ENCODE measurements at places on chromosomes 12 and 14.

DNA sequence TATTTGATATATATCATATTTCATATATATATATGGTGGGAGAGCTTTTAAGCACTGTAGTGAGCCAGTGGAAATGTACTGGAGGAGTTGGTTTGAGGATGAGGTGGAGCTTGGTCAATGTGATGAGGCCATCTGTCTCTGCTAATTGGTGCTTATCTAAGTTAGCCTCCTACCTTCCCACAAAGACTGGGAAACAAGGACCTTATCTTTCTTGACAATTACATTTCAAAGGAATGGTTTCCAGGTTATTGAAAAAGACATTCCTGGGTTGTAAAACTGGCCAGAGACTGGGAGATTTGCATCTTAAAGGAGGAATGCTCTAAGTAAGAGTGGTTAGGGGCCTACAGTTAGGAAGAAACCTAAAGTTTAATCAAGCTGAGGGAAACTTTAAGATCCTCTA, 212.8 kb upstream of the SYT1 start:
- DNase-seq = no peak

DNA sequence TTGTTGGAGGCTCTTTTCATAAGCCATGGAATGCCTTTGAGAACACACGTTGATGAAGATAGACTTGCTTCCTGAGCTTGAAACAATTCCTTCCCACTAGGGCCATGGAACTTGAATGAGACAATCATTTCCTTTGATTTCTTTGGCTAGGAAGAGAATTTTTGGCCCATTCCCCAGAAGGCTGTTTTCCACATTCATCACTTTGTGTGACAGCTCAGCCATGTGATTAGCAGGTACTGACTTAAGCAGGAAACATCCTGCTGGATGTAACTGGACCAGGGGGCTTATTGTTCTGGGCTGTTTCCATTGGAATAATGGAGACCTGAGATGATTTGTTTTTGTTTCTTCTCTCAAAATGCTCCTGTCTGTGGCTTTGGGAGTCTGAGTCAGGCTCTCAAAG, 469.8 kb upstream of the SEL1L start:
- DNase-seq = no peak

DNA sequence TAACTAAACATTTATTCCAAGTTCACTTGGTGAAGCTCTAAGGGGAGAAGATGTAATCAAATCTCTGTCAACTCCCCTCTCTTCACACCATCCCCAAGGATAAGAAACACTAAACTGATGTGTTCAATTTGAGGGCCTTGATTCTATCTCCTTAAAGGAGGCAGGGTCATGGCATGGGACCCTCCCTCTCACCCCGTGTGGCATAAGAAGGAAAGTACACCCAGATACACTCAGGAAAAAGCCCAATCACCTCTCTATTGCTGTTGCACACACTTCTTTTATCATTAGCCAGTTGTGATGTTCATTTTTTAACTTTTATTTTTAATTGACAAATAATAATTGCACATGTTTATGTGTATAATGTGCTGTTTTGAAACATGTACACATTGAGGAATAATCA, 35.1 kb downstream of the WASHC3 start:
- no peak for DNase-seq

DNA sequence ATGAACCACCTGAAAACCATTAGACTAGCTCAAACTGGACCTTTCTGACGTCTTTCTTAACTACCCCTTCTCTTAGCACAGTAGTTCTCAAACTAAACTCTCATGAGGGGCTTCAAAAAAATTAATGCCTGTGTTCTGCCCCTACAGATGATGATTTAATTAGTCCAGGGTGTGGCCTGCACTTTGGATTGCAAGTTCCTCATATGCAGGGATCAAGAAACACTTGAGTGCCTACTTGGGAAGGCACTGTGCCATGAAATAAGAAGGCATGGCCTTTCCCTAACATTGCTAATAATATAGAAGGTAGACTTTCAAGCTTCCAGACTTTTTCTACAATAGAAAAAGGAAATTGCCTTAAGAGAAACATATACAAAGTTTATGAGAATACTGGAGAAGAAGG, 22.8 kb upstream of the KLHDC2 start:
- no peak for DNase-seq

DNA sequence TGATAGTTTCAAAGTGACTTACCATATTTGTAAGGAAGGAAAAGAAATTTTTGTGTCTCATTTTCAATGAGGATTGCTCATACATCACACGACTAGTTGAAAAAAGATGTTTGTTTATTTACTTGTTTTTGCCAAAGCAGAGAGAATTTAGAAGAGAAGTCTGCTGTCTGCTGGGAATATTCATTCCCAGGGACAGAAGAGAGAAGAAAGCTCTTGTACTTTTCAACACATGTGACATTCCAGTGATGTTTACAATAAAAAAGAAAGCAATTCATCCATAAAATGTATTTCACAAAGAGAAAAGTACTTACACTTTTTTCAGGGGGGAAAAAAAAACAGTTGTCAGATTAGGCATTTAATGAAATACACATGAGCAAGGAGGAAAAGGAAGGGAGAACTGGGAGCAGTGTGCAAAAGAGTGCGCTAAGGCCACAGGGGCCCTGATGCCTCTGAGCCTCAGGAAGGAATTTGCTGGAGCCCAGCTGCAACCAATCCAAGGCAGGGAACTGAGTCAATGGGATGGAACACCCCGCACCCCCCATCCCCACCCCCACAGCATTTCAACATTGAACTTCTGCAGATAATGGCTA, 115.0 kb downstream of the RPAP3 start:
- no peak for DNase-seq

DNA sequence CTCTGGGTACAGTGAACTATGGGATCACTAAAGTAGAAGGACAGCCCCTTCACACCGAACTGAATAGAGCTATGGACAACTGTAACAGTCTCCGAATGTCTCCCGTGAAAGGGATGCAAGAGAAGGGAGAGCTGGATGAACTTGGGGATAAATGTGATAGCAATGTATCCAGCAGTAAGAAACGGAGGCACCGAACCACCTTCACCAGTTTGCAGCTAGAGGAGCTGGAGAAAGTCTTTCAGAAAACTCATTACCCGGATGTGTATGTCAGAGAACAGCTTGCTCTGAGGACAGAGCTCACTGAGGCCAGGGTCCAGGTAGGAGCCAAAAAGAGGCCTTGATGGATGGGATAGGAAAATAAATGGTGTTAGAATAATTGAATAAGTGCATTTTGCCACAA, 3.5 kb downstream of the ALX1 start:
- no peak for DNase-seq

- DNase-seq = no peak
These were observed 4.4 kb upstream of the C1RL start for GRCh38 chr12:7113389-7113871.

DNA sequence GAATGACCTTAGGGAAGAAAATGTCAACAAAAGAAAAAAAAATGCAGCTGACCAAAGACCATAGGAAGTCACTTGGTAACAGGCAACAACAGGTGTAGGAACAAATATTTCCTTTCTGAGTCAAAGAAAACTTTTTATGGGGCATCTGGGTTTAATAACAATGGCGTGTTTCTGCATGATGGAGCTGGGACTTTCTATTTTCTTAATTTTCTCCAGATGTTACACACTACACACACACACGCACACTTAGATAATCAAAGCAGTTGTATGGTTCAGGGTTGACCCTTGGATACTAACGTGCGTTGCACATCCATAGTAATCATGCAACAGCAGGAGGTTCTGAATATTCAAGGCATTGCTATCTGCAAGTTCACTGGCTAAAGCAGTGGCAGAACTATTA, 47.9 kb upstream of the NTF3 start:
- no peak for DNase-seq

DNA sequence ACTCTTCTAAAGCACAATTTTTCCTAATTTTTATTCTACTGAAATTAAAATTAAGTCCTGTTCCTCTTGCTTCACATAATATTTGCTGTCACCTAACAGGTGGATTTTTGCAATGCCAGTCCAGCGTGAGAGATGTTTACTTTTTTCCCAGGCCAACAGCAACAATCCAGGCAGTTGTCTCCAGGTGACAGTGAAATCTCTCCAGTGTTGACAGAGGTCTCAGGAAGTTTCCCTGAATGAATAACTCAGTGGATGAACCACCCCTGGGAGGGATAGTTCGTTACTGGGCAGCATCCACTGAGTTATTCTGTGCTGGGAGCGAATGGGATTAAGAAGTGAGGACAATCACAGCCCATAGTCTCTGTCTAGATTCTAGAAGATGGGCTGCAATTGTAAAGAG, 7.1 kb upstream of the NT5DC3 start:
- no peak for DNase-seq

GRCh38 chr14:43778570-43778936, 728.5 kb downstream of the FSCB start:
- no peak for DNase-seq

GRCh38 chr12:64780531-64781279, 21.5 kb upstream of the GNS start:
- DNase-seq = no peak

DNA sequence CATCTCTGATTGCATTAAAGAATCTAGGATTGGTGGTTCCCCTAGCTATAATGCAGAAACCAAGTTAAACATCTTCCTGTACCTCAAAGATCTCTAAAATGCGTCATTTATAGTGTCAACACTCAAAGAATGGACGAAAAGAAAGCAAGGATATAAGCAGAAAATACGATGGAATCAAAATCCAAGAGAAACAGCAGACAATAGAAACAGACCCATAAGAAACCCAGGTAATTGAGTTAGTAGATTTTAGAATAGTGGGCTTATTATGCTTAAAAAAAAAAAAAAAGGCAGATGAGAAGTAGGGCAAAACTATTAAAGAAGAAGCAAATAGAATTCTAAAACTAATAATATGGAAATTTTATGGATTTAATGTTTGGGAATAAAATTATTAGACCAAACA, 44.4 kb downstream of the USP15 start:
- DNase-seq = no peak

GRCh38 chr14:31949709-31950108, 127.4 kb upstream of the ARHGAP5 start:
- DNase-seq = no peak

- DNase-seq = no peak
These were observed 21.5 kb upstream of the ERGIC2 start for GRCh38 chr12:29402437-29402836.

- no peak for DNase-seq
These were observed 50.1 kb downstream of the SLC25A21 start for GRCh38 chr14:37122288-37122687.

GRCh38 chr12:54431911-54432814, 13.1 kb upstream of the ITGA5 start:
- DNase-seq = no peak

DNA sequence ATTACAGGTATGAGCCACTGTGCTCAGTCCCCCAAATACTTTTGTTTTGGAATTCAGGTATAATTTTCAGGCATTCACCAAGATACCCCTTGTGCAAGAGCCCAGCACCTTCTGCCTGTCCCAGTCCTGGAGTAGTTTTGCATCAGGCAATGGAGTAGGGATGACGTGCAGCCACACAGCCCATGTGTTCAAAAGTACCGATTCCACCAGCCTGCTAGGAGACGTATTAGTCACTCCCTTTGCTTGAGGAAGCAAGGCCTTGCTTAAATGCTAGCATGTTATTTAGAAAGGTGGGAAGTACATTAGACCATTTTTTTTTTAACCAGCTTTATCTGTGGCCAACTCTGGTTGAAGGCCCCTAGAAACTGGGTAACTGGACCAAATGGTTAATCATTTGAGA, 15.0 kb upstream of the GALNT16 start:
- DNase-seq = no peak

- DNase-seq = no peak
These were observed 950.6 kb downstream of the GALC start for GRCh38 chr14:87042354-87042753.

DNA sequence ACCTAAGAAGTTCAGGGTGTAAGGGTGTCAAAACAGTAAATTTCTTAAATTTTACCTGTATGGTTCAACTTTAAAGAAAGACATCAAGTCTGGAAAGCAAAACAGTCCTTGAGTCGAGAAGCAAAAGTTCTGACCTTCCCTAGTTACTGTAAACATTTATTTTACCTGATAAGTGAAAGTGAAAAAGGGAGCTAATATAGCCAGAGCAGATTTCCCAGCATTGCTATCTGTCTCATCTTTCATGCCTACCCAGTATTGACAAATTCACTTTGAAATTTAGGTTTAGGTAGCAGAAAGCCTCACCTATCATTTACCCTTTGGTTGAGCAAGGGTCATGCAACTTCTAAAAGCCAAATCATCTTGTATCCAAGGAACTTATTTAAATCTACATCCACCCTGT, 24.5 kb downstream of the SLC38A4 start:
- DNase-seq = no peak

DNA sequence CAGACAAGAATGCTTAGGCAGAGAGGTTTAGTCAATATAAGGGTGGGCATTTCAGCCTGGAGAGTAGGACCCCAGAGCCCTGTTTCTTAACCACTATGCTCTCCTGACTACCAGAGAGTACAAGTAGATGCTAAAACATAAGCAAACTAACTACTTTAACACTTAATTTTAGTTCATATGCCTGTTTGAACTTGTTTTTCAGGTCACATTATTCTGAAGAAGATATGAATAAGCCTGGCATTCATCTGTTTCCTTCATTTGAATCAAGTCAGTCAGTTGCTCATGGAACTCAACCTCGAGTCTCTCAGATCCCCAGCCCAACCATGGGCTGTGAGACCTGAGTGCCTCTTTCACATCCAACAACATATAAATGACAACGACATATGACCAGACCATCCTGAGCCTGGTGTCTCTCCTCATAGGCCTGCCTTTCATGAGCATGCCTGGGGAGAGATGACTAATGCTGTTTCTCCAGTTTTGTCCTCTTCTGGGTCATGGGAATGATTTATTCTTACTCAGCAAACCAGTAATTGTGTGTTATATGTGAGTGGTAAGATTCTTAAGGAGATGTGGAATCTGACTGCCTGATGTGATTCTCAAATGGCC, 251.1 kb upstream of the BTG1 start:
- DNase-seq = no peak

GRCh38 chr12:31339831-31340622, 14.1 kb upstream of the SINHCAF start:
- no peak for DNase-seq

DNA sequence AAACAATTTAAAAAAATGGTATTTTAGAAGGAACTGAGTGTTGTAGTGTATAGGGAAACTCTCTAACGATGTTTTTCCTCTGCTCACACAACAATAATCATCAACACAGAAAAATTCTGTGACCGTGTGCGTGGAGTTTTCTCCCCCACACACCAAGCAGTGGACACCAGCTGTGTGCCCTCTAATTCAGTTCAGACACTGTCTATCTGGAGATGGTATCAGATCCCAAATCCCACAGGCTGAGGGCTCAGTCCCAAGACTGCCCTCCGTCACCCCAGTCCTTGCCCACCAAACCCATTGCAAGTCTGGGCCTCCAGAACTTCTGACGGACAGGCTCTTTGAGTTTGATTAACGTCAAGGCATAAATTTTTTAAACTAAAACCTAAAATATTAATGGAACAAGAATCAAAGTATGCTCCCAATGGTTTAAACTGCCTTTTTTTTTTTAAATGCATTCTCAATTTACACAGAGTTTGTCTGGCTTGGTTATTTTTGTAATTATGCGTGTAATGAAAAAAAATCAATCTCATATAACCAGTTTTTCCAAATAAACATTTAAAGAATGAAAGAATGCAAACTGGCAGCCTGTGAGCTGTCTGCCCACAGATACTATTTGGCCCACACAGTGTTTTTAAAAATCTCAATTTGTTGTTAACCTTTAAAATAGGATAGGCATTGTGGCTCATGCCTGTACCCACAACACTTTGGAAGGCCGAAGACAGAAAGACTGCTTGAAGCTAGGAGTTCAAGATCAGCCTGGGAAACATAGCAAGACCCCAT, 19.2 kb downstream of the BLTP3B start:
- no peak for DNase-seq

- DNase-seq = no peak
These were observed 39.4 kb downstream of the STAB2 start for GRCh38 chr12:103626498-103626897.
